ENCODE measurements at places on chromosomes 2 and 18.
A peak's percentile ranks its signal among the peaks of the same experiment; 100 is the strongest.

DNA sequence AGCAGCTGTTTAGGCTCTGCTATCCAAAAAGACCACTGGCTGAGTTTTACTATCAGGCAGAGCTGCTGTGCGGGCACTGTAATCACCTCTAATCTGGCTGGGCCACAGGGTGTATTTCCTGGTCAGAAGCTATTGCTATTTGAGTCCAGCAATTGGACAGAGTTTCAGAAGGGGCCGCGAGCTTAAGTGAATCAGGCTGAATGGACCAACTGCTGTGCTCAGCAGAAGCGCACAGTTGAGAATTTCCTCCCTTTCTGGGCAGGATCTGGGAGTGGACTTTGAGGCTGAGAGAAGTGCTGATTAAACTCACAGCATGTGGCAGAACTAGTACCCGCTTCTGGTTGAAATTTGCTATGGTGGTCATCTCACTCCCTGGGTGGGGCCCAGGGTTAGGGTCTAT is 251.8 kb downstream of the INSIG2 start:
- no peak for DNase-seq

- DNase-seq = no peak
These were observed 43.7 kb upstream of the CHRNA1 start for GRCh38 chr2:174807931-174808330.

- DNase-seq = peak; percentile 70
These were observed 818 bp downstream of the ITGB1BP1 start for GRCh38 chr2:9422321-9423099.

DNA sequence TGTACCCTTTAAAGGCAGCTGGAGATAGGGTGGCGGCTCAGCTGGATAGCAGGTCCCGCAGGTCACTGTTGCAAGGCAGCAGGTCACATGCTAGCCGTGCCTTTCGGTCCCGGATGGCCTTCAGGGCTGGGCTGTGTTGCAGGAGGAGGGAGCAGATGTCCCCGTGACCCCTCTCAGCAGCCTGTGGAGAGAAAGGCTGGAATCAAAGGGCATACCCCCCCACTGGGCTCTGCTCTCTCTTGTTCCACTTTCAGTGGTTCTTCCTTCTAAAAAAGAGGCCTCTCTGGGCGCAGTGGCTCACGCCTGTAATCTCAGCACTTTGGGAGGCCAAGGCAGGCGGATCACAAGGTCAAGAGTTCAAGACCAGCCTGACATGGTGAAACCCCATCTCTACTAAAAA is 4.4 kb upstream of the ANKRD23 start:
- DNase-seq = no peak

GRCh38 chr2:71601136-71602114 is 148.1 kb downstream of the DYSF start:
- no peak for DNase-seq

- DNase-seq = no peak
These were observed 9.1 kb upstream of the UBXN4 start for GRCh38 chr2:135732561-135732960.

- DNase-seq = no peak
These were observed 56.9 kb downstream of the SLC38A11 start for GRCh38 chr2:164898475-164898874.

All from GM13976 (cell line).